T-helper 17 cell (primary cell): ENCODE measurements at places on chromosomes 5 and 9. TPM values are rescaled to one million over a fixed set of nuclear protein-coding genes. Genes with fewer than 3 reads are reported as not detected.

GRCh38 chr5:27325513-27325912 is 287.1 kb upstream of the CDH9 start:
- H3K27ac ChIP-seq = no peak overlapping the region
- H3K27me3 ChIP-seq = no peaks in the 10 kb centered on the region
- DNase-seq = no peak
- H3K4me1 ChIP-seq = no peaks in the 10 kb centered on the region
- H3K4me3 ChIP-seq = no peak overlapping the region

- peaks cover 9% of the 10 kb centered on the region for H3K36me3 ChIP-seq
- no peak for DNase-seq
- no peak overlapping the region for H3K4me3 ChIP-seq
- no peak overlapping the region for H3K27ac ChIP-seq
- H3K27me3 ChIP-seq = no peaks in the 10 kb centered on the region
- H3K4me1 ChIP-seq = peaks cover 2% of the 10 kb centered on the region
These were observed 30.0 kb upstream of the PHF2 start for GRCh38 chr9:93546356-93546755.

DNA sequence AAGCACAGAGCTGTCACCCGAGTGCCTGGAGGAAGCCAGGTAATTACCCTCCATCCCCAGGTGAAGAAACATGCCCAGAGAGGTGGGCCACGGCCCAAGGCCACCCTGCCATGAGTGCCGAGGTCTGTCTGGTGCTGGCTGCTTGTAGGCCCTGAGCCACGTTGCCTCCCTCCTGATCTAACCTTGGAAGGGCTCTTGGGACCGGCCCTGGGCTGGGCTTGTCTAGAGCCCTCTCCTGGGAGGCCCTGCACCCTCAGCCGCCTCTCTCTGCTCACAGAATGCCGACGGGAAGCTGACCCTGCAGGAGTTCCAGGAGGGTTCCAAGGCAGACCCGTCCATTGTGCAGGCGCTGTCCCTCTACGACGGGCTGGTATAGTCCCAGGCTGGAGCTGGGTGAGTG is 39.4 kb upstream of the HMCN2 start:
- DNase-seq = no peak
- H3K27me3 ChIP-seq = no peaks in the 10 kb centered on the region
- no peak overlapping the region for H3K4me3 ChIP-seq

DNA sequence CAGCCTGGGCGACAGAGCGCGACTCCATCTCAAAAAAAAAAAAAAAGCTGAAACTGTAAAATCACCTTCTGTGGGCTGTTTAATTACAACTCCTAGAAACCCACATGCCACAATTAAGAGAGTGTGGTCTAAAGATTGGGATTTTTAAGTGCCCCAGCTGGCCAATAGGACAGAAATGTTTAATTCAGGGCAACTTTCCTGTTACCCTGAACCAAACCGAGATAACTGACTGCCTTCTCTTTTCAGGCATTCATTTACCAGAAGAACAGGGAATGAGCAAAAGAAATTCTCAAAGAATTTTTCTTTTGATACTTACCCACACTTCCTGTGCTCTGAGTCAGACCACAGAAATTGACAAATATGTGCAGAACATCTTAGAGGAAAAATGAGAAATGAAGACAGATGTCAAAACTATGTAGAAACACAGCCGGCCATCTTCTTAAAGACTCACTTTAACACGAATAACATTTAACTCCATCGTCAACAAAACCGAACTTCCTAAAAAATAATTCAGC is 221.3 kb upstream of the DAPK1 start:
- H3K4me3 ChIP-seq = no peak overlapping the region
- no peaks in the 10 kb centered on the region for H3K36me3 ChIP-seq
- H3K27me3 ChIP-seq = peaks cover 10% of the 10 kb centered on the region
- DNase-seq = no peak

DNA sequence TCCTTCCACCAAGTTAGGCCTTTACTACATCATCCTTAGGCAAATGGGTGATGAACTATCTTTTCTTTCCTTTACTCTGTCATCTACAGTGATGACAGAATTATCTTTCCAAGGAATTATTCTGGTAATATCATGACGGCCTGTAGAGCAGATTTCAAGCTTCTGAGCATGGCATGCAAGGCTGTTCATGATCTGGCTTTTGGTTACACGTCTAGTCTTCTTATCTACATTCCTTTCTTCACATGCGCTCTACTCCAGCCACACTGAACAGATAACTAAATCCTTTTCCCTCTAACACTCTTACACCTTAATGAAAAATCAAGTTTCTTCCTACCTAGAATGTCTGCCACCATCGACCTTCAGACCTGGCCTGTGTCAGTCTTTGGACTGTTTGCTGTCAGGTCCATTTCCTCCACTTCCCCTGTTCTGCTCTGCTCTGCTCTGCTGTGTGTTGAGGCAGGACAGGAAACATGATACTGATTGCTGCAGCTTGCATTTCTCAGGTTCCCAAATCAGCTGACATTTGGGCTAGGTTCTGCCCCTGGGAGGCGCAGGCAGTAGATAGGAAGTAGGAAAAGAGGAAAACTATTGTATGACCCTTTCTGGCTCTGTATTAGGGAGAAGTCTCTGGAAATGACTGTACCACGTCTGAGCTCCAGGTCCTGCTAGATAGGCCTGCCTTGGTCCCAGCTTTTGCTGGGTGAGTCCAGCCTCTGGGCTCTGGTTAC is 4.2 kb downstream of the SCGB3A2 start:
- H3K27me3 ChIP-seq = peaks cover 14% of the 10 kb centered on the region
- H3K36me3 ChIP-seq = no peaks in the 10 kb centered on the region
- H3K4me3 ChIP-seq = no peak overlapping the region
- peaks cover 3% of the 10 kb centered on the region for H3K4me1 ChIP-seq
- no peak overlapping the region for H3K27ac ChIP-seq

- no peak overlapping the region for H3K4me3 ChIP-seq
- DNase-seq = no peak
- H3K4me1 ChIP-seq = peaks cover 4% of the 10 kb centered on the region
- peaks cover 34% of the 10 kb centered on the region for H3K27me3 ChIP-seq
- no peak overlapping the region for H3K27ac ChIP-seq
These were observed 14.3 kb upstream of the SLC36A3 start for GRCh38 chr5:151317871-151318270.

DNA sequence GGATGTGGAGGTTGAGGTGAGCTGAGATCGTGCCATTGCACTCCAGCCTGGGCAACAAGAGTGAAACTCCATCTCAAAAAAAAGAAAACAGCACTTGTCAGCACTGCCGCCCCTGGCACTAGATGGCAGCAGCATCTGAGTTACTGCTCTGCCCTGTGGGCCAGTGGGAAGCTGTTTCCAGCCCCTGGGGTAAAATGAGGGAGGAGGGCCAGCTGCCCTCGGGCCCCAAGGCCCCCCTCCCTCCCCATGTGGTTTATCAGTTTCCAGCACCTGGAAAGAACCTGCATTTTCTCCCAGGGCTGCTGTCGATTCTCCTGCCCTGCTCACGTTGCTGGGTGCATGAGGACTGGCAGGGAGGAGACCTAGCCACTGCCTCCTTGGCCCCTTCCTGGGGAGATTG is 13.2 kb upstream of the CEL start:
- no peak overlapping the region for H3K4me3 ChIP-seq
- peaks cover 11% of the 10 kb centered on the region for H3K36me3 ChIP-seq
- H3K4me1 ChIP-seq = peaks cover 3% of the 10 kb centered on the region
- no peak for DNase-seq
- H3K27ac ChIP-seq = no peak overlapping the region

GRCh38 chr9:136566901-136567300 is 21.1 kb upstream of the NOTCH1 start:
- no peak overlapping the region for H3K27ac ChIP-seq
- H3K4me3 ChIP-seq = no peak overlapping the region
- no peaks in the 10 kb centered on the region for H3K27me3 ChIP-seq
- no peaks in the 10 kb centered on the region for H3K36me3 ChIP-seq
- DNase-seq = no peak

DNA sequence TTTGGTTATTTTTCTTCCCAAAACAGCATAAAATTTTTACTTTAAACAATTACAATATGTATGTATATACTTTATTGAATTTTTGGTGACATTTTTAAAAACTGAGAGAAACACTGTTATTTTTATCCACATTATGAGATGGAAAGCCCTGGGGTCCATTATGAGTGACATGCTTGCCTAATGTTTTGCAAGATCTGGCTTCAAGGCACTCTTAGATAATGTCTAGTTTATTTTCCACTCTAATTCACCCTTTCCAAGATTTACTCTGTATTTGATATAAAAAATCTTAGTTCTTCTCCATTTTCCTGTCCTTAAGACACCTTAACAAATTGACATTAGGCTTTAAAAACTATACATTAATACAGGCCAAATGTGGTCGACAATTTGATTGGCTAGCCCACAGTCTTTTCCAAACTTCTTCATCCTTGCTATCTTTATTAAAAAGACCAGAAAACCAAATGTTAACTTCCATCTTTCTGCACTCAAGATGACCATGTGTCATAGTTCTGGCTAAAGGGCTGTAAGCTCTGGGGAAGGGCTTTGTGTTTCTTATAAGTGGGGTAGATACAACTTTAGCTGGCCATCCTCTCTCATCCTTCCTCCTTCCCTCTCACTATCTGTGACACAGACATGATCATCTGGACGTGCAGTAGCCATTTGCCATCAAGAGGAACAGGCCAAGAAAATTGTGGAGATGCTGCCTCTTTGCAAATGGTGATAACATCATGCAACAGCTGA is 561.1 kb downstream of the PDE4D start:
- no peak overlapping the region for H3K4me3 ChIP-seq
- DNase-seq = no peak
- H3K27me3 ChIP-seq = peaks cover 17% of the 10 kb centered on the region
- no peaks in the 10 kb centered on the region for H3K4me1 ChIP-seq
- no peak overlapping the region for H3K27ac ChIP-seq

- no peak overlapping the region for H3K27ac ChIP-seq
- H3K4me1 ChIP-seq = peaks cover 2% of the 10 kb centered on the region
- no peaks in the 10 kb centered on the region for H3K36me3 ChIP-seq
- H3K27me3 ChIP-seq = peaks cover 64% of the 10 kb centered on the region
- no peak for DNase-seq
These were observed 33.8 kb downstream of the NEUROG1 start for GRCh38 chr5:135501965-135502364.

Gene IGIP
- total RNA-seq = 3.2 TPM

DNA sequence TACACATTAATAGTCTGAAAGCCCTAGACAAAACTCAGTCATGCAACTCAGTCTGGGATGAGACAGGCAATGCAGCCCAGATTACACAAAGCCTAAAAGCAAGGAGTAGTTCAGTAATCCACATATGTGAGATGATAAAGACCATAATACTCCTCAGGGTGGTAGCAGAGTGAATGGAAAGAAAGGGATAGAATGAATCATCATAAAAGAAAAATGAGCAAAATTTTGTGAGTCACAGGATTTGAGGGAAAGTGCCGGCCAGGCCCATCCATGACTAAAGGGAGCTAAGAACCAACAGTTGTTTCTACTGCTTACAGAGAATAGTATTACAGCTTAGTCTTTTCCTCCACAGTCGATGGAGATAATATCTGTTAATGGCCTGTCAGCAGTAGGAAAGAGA is 90.0 kb upstream of the POU5F2 start:
- no peaks in the 10 kb centered on the region for H3K4me1 ChIP-seq
- H3K4me3 ChIP-seq = no peak overlapping the region
- DNase-seq = no peak
- H3K27me3 ChIP-seq = no peaks in the 10 kb centered on the region

DNA sequence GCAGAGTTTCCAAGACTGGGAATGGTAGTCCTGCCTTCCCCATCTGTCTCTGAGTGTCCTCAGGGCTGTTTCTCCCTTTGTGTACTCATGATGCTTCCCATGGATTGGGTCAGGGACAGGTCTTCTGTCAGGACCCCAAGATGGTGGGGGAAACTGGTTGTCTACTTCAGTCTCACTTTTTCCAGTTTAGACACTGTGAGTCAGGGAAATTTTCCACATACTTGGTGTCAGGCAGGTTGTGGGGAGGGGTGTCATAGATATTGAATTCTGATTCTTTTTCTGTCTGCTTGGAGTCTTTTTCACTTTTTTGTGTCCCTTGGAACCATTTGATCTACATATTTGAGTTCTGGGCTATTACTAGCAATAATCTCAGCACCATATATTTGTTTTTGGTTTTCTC is 10.3 kb downstream of the POLK start:
- no peaks in the 10 kb centered on the region for H3K27me3 ChIP-seq
- H3K36me3 ChIP-seq = peaks cover 3% of the 10 kb centered on the region
- DNase-seq = no peak
- H3K27ac ChIP-seq = no peak overlapping the region
- peaks cover 37% of the 10 kb centered on the region for H3K4me1 ChIP-seq
- H3K4me3 ChIP-seq = no peak overlapping the region
